ENCODE measurements at places on chromosomes 1 and 21. TPM values are rescaled to one million over a fixed set of nuclear protein-coding genes. Genes with fewer than 3 reads are reported as not detected.

DNA sequence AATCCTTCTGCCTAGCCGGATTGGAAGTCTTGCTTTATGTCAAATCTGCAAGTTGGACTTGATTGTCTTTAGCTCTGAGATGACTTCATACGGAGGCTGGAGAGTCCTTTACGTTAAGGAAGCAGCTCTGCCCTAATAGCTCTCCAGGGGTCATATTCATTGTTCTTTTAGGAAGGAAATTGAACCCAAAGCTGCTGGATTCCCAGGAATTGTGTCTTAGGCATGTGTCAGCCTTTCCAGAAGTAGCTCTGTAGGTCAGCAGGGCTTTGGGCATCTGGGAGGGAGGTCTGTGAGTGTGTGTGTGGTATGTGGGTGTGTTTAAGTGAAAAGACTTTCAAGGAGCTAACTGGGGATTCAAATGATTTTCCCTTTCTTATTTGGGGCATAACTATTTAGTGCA, 82.4 kb downstream of the ABCA4 start:
- H3K4me3 ChIP-seq, result no peak overlapping the region
- peaks cover 24% of the 10 kb centered on the region for H3K27me3 ChIP-seq
- H3K4me1 ChIP-seq, result peaks cover 2% of the 10 kb centered on the region
- no peak for DNase-seq
- H3K27ac ChIP-seq, result no peak overlapping the region
- no peaks in the 10 kb centered on the region for H3K36me3 ChIP-seq

DNA sequence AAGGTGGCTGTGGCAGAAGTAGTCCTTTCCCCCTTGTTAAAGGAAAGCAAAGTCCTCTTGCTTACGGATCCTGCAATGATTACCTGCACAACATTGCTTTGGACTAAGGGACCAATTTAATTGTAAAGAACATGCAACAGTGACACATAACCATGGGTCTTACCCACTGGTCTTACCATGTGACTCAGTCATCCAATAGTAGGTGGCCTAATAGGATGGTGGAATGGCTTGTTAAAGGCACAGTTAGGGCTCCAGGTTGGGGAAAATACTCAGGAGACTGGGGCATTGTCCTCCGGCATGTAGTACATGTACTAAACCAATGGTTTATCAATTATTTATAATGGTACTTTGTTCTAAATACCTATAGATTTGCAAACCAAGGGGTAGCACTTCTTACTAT, 2.1 kb upstream of the YIPF1 start:
- peaks cover 16% of the 10 kb centered on the region for H3K4me1 ChIP-seq
- DNase-seq, result no peak
- peaks cover 5% of the 10 kb centered on the region for H3K36me3 ChIP-seq
- no peaks in the 10 kb centered on the region for H3K27me3 ChIP-seq
- H3K4me3 ChIP-seq, result no peak overlapping the region
- H3K27ac ChIP-seq, result no peak overlapping the region

- peaks cover 21% of the 10 kb centered on the region for H3K36me3 ChIP-seq
- no peaks in the 10 kb centered on the region for H3K27me3 ChIP-seq
- no peak for DNase-seq
- H3K4me3 ChIP-seq, result no peak overlapping the region
- no peaks in the 10 kb centered on the region for H3K4me1 ChIP-seq
- no peak overlapping the region for H3K27ac ChIP-seq
These were observed 38.1 kb downstream of the MRAP start for GRCh38 chr21:32336711-32337110.

GRCh38 chr1:39491146-39491921, at the start of gene BMP8A:
TSS of gene BMP8A (plus strand) at chr1:39491636. CDS start at chr1:39491992, 356 bp downstream.
- H3K27me3 ChIP-seq, result peaks cover 40% of the 10 kb centered on the region
- H3K27ac ChIP-seq, result no peak within 1 kb of the TSS
- peak within 1 kb of the TSS; percentile 50 for H3K4me3 ChIP-seq
- peaks cover 5% of the 10 kb centered on the region for H3K4me1 ChIP-seq
- DNase-seq, result peak; percentile 69

- peaks cover 7% of the 10 kb centered on the region for H3K4me1 ChIP-seq
- no peak overlapping the region for H3K4me3 ChIP-seq
- peaks cover 24% of the 10 kb centered on the region for H3K36me3 ChIP-seq
- no peaks in the 10 kb centered on the region for H3K27me3 ChIP-seq
These were observed 20.1 kb upstream of the GUCA2A start for GRCh38 chr1:42184616-42185015.

GRCh38 chr1:92623187-92623778, 136.6 kb upstream of the GFI1 start:
- no peak overlapping the region for H3K27ac ChIP-seq
- H3K4me3 ChIP-seq, result no peak overlapping the region
- DNase-seq, result no peak
- H3K27me3 ChIP-seq, result no peaks in the 10 kb centered on the region

DNA sequence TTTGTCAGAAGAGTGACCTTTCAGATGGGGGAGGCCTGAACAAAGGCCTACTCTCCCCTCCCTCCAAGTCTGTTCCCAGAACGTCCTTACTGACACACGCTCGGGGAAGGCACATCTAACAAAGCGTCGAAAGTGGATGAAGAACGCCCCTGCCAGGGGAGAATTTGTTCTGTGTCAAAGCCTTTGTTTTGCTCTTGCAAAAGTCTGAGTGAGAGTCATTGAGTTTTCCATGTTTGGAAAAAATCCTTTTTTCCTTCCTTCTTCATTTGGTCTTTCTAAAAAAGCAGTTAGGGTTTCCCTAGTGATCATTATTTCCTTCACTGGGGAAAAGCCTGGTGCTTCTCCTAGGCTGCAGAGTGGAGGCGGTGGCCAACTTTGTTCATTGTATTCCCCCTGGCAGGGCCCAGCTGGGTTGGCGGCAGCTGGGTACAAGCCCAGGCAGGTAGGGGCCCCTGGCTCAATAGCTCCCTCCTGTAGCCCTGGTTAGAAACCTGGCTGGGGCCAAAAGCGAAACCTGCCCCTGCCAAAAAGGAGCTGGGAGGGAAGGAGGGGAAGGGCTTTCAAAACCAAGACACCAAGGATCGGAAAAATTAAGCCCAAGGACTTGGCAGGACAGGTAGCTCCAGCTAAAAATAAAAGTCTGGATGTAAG, 81.1 kb downstream of the ITPKB start:
- peaks cover 22% of the 10 kb centered on the region for H3K4me1 ChIP-seq
- no peaks in the 10 kb centered on the region for H3K36me3 ChIP-seq

DNA sequence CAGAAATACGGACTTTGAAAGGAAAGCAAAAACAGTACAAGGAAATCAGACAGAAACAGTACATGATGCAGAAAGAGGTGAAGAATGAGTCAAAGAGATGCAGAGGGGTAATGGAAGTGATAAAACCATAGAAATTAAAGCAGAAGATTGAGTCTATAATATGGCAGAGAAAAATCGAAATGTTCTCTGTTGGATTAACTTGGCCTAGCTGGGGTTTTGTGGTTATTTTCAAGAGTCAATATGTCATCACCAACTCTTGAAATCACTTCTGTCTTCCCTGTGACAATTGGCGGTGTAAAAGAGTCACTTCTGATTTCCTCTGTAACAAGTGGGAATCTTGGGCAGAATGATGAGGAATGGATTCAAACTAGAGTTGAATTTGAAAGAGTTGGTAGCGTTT, 7.4 kb downstream of the YTHDF2 start:
- peaks cover 34% of the 10 kb centered on the region for H3K4me1 ChIP-seq
- H3K4me3 ChIP-seq, result peak overlapping the region; percentile 23
- DNase-seq, result no peak

- no peak for DNase-seq
- peaks cover 4% of the 10 kb centered on the region for H3K36me3 ChIP-seq
- no peaks in the 10 kb centered on the region for H3K27me3 ChIP-seq
- H3K4me1 ChIP-seq, result peaks cover 9% of the 10 kb centered on the region
- H3K4me3 ChIP-seq, result no peak overlapping the region
These were observed 13.8 kb downstream of the SLC35E2B start for GRCh38 chr1:1678581-1679380.

- no peak for DNase-seq
- H3K27ac ChIP-seq, result no peak overlapping the region
- no peaks in the 10 kb centered on the region for H3K27me3 ChIP-seq
- H3K36me3 ChIP-seq, result peaks cover 6% of the 10 kb centered on the region
These were observed 89.7 kb upstream of the HMCN1 start for GRCh38 chr1:185644531-185644930.

DNA sequence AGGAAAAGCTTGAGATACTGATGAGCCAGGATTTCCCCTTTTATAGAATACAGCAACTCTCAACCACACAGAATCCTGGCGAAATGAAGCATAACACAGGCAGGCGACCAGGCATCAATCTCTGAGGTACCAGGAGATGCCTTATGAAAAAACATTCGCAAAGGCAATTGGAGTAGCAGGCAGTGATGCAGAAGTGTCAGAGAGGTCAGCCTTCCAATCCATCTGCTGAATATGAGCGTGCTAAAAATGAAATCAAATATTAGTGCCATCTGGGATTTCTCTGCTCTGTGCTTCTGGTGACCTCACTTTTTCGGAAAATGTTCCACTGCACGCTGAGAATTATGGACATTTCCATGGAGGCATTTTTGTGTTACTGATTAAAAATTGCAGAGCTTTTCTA, 258.8 kb downstream of the VAV3 start:
- no peaks in the 10 kb centered on the region for H3K36me3 ChIP-seq
- DNase-seq, result no peak
- H3K27me3 ChIP-seq, result no peaks in the 10 kb centered on the region
- no peak overlapping the region for H3K27ac ChIP-seq

GRCh38 chr1:5828308-5828935, 163.8 kb downstream of the NPHP4 start:
- H3K4me3 ChIP-seq, result no peak overlapping the region
- DNase-seq, result no peak
- no peak overlapping the region for H3K27ac ChIP-seq
- H3K36me3 ChIP-seq, result no peaks in the 10 kb centered on the region
- H3K27me3 ChIP-seq, result peaks cover 12% of the 10 kb centered on the region

DNA sequence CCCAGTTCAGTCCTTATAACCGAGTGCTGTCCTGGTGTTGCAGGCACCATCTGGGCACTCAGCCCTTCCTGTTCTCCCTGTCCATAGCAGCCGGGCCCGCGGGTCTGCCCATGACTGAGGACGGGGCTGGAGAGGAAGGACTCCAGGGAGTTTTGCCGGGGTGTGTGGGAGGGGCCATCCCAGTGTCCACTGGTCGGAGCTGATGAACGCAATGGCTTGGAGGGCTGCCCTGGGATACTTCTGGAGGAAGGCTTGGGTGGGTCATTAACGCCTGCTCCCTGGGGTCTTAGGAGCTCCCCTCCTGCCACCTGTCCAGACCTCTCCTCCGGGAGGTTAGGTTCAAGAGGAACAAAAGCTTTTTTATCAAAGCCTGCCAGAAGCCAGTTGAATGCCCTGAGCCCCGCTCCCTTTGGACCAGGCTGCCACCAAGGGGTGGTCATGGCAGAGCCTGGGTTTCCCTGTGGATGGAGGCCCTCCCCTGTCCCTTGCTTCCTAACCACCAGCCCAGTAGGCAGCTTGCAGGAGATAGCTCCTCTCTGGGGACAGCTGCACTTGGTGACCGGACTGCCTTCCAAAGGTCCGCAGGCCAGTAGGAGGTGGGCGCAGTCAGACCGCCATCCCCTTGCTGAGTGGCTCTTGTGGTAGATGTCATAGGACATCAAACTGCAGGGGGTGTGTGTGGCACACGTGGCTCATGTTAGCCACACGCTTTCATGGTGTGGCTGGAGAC, 61.3 kb downstream of the TRIM11 start:
- H3K4me1 ChIP-seq, result no peaks in the 10 kb centered on the region
- DNase-seq, result no peak
- peak overlapping the region; percentile 73 for H3K27ac ChIP-seq
- H3K36me3 ChIP-seq, result peaks cover 11% of the 10 kb centered on the region

- no peak overlapping the region for H3K4me3 ChIP-seq
- peaks cover 23% of the 10 kb centered on the region for H3K4me1 ChIP-seq
- no peak for DNase-seq
These were observed 52.6 kb downstream of the GLIS1 start for GRCh38 chr1:53686091-53686964.

DNA sequence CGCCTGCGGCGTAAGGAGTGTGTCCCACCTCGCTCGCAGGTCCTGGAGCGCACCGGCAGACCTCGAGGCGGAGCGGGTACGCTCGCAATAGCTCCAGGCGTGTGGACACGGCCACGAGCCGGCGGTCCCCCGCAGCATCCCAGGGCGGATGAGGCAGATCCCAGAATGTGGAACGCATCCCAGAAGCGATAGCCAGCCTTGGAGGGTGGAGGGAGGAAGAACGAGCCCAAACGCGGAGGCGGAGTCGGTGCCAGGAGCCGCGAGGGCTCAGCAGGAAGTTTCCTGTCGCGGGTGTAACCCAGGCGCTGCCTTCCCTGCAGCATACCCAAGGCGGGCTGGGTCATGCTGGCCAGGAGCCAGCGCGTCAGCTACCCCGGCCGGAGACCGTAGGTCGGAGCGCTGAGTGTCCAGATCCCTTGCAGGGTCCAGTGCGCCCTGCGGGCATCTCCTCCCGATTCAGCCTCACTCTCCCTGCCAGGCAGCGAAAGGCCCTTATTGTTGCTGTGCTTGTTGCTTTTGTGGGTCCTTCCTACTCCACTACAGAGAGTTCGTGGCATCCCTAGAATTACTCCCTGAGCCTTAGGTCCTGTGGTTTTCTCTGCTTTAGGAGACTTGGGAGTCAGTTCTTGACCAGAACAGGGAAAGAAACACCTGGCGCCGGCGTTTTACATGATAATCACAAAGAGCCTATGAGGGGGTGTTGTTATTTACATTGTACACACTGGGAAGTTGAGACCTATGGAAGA, 27.7 kb downstream of the STYXL2 start:
- H3K27me3 ChIP-seq, result peaks cover 56% of the 10 kb centered on the region
- peak overlapping the region; percentile 77 for H3K4me3 ChIP-seq
- H3K36me3 ChIP-seq, result no peaks in the 10 kb centered on the region
- peak; percentile 23 for DNase-seq
- H3K27ac ChIP-seq, result peak overlapping the region; percentile 39

GRCh38 chr21:16071761-16072160, 342.0 kb downstream of the USP25 start:
- no peak overlapping the region for H3K4me3 ChIP-seq
- no peaks in the 10 kb centered on the region for H3K4me1 ChIP-seq
- H3K27ac ChIP-seq, result no peak overlapping the region
- no peak for DNase-seq
- H3K36me3 ChIP-seq, result no peaks in the 10 kb centered on the region

Gene PTAFR
- 0.27 TPM for total RNA-seq

Gene ELF3
- 71.9 TPM for total RNA-seq

Gene AXDND1
- total RNA-seq, result 2.5 TPM

Gene KRTAP19-3
- not detected for total RNA-seq

Gene NGF
- total RNA-seq, result 2.2 TPM

Gene ARPC5
- total RNA-seq, result 68.0 TPM

Measured in progenitor cell of endocrine pancreas (in vitro differentiated cells).